ENCODE measurements at places on chromosomes 5 and 9.

DNA sequence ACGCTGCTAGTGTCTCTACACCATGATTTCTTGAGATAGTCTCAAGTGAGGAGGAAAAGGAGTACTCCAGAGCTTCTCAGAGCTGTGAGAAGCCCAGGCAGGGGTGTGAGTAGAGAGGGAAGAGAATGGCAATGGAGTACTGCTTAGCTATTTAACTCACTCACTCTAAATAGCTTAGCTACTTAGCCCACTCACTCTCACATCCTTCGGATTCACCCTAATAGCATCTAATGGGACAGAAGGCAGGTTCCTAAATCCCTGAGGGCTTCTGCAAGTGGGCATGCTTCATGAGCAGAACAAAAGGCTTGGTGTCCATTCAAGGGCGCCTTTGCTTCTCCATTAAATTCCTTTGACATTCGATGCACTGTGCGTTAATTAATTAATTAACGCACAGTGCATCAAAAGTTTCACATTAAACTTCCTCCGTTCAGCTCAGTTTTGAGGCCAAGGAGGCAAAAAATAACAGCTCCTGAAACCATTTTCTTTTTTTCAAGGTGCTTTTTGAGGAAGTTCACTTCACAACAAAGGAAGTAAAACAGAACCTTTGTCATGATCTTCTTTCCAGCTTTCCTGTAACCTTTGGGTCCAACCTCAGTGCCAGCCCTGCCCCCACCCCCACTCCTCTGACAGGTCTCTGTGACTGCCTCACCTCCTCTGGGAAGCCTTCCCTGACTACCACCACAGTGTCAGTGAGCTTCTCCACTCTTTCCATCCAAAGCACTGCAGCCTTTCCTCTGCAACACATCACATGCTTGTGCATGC, 294.0 kb downstream of the SEC61B start:
- DNase-seq: no peak

- no peak for DNase-seq
These were observed 24.4 kb upstream of the GRPEL2 start for GRCh38 chr5:149320791-149321330.

DNA sequence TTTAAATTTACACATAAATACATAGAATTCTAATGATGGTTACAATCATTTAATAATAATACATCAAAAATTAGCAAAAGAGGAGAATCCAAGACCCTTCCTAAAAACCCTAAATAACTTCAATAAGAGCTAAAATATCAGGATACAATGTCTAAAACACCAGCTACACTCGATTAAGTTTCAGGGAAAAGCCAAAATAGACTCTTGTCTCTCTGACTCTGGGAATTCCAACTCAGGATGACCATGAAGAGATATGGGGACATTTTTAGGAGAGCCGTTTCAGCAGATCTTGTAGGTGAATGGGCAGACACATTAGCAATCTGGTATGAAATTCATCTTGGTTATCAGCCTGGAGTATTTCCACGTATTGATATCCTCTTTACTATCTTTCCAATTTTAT, 193.3 kb upstream of the NR3C1 start:
- DNase-seq: no peak

- no peak for DNase-seq
These were observed 37.3 kb upstream of the FUBP3 start for GRCh38 chr9:130542038-130542437.

DNA sequence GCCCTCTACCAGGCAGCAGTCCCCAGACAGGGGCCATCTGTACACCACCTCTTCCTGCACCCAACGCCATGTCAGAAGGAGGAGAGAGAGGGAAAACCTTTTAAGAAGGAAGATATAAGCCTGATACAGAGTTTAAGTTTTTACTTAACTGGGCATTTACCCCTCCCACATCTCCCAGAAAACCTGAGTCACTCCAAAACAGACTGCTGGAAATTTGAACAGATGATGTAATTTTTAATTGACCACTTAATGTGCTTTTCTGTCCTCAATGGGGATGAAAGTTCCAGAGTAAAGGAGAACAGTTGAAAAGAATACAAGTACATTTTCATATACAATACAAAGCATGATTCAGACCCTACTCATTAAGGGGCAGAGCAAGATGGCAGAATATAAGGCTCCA, 63.9 kb downstream of the TTC39B start:
- no peak for DNase-seq

- peak; percentile 35 for DNase-seq
These were observed 25.2 kb downstream of the SLC28A3 start for GRCh38 chr9:84315278-84315877.

DNA sequence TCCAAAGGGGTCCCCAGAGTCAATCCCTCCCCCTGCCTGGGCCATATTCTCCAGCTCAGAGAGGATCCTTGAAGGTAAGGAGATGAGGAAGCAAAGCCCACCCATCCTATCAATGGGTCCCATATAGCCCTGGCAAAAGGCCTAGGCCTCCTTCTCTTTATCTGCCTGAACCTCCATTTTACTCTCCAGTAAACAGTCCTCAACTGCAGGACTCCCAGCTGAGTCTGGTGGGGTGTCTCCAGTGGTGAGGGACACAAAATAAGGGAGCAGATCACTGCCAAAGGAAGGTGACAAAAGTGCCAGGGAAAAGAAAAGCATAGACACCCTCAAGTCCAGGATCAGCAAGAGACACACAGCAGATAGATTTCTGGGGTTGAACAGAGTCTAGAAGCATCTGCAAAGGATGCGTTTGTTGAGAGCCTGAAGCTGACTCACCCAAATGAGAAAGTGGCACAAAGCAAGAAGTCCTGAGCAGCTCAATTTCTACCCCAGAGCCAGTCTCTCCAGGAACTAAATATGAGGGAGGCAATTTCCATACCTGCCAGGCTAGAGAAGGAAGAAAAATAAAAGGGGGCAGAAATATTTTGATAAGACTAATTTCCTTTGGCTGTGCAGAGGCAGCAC, 2.7 kb upstream of the EBF1 start:
- DNase-seq: no peak

DNA sequence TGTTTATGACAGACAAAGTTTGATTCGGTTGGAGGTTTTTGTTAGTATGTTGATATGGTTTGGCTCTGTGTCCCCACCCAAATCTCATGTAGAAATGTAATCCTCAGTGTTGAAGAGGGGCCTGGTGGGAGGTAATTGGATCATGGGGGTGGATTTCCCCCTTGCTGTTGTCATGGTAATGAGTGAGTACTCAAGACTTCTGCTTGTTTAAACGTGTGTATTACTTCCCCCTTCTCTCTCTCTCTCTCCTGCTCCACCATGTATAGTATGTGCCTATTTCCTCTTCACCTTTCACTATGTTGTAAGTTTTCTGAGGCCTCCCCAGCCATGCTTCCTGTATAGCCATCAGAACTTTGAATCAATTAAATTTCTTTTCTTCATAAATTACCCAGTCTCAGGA, 415.1 kb downstream of the HCN1 start:
- DNase-seq: no peak

DNA sequence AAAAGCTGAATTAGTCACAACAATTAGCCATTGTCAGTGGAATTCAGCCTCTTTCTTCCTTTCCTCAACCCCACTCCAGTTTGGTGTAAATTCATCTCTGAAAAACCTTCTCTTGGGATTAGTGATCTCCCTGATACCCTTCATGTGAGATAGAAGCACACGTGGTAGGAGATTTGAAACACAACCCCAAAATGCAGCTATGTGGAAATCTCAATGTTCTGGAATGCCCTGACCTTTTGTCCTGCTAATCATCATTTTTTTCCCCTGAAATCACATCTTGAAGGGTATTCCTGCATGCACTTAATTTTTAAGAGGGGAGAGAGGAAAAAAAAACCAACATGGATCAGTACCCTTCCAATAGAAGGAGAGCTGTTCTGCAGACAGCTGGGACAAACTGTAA, 612.6 kb downstream of the EBF1 start:
- DNase-seq: no peak

DNA sequence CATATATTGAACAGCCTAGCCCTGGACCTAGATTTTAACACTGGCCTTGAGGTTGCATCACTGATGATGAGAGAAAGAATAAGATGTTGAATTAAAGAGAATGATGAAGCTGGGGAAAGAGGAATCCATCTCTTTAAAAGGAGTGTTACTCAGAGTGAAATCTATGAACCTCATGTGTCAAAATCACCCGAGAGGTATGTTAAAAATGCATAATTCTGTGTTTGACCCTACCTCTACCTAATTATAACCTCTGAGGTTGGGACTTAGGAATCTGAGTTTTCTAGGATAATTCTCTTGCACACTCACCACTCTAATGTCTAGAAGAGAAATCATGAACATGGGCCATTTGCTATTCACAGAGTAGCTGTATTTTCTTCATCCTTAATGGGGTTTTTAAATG, 479.4 kb downstream of the ENC1 start:
- DNase-seq: no peak

DNA sequence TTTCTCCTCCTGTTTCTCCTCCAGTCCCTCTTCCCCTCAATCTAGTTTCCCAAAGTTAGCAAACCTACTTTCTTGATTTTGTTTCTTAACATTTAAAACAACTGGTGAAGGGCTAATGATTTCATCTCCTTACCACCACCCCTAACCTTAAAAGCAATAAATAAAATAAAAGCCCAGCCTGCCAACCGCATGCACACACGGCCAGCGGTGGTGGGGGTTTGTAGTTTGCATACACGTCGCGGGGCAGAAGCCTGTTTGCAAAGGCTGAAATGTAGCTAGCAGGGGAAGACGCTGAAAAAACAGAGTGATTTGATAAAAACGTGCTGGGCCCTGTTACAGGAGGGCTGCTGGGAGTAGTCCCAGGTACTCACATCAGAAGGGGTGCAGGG, 1.9 kb upstream of the DMRT2 start:
- DNase-seq: no peak

- no peak for DNase-seq
These were observed 30.9 kb upstream of the PPP1R26 start for GRCh38 chr9:135448663-135449100.

- DNase-seq: no peak
These were observed 2.4 kb upstream of the DAB2 start for GRCh38 chr5:39427229-39427628.

- no peak for DNase-seq
These were observed 2.6 kb upstream of the SLC6A3 start for GRCh38 chr5:1447671-1448361.

- no peak for DNase-seq
These were observed 115.1 kb downstream of the BAAT start for GRCh38 chr9:101269591-101270283.

DNA sequence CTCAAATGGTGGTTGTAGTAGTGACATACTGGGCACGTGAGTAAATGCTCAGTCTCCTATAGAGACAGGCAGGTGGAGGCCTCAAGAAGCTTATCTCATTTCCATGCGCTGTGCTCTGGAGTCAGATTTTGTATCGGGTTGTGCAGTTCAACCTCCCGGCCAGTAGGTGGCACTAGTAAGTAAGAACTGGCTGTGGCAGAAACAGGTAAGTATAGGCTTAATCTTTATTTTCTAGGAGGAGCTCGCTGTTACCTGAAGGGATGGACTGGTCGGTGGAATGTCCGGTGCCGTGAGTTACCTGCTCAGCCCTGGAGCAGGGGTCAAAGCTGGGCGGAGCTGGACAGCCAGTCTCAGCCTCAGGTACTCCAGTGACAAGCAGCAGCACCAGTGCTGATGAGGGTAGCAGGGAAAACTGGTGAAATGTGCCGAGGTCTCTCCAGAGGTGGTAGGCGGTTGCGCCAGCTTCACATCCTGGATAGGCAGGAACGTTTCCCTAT, 880.1 kb upstream of the SEMA6A start:
- peak; percentile 10 for DNase-seq

DNA sequence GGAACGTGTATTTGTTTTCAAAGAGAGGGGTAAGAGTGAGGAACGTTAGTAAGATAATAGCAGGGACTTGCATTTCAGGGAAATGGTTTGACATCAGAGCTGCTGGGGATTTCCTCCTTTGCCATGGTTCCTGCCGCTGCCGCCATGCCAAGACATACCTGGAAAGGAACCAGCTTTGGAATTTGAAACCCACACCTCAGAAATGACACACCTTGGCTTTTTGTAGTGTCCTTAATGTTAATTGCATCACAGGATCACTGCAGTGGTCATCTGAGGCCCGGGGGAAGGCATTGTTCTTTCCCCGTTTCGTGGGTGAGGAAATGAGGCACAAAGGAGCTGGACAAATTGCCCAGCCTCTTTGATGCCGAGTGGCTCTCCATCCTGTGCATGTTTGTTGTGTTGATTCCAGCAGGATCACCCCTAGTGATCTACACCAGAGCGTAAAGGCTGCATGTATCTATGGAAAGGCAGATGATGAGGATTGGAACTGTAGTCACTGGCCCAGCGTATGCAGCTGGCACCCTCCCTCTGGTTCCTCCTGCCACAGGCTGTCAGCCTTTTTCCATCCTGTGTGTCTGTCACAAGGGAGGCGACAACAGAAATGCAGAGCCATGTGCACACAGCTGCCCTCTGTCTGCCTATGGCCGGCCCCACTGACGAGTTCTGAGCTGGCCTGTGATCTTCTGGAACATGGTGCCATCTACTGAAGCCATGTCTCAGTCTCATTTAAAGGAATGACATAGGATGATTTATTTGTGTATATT, 37.8 kb downstream of the SLC46A2 start:
- DNase-seq: no peak

DNA sequence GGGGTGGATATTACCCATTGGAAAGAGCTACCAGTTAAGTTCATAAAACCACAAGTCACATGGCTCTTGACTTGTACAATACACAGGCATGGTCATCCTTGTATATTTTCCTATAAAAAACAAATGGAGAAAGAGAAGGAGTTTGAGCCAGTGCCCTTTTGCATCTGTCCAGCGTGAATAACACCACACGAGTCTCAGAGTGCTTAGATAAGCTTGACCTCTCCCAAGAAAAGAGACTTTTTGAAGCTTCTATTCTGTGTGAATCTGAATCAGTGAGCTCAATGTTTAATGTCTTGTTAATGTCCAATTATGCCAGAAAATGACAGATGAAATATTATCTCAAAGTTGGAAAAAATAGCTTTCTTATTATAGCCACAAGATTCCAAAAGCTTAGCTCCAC, 30.9 kb upstream of the LPAR1 start:
- no peak for DNase-seq

DNA sequence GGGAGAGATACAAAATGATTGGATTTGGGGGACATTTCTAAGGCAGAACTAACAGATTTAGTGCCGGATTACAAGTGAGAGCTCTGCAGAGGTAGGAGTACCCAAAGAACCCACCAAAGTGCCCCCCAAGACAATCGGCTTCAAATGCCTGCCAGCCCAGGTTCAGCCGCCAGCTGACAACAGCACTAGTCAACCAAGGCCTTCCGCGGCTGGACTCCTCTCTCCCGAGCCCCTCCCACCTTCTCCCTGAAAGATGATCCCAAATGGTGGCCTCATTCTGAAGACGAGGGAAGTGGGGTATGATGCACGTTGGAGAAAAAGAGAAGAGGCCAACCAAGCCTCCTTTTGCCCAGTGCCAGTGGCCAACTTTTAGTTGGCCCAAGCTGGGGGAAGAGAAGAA, 210.4 kb upstream of the SLC30A5 start:
- DNase-seq: no peak

- no peak for DNase-seq
These were observed 238.0 kb upstream of the IRX2 start for GRCh38 chr5:2989517-2989916.

DNA sequence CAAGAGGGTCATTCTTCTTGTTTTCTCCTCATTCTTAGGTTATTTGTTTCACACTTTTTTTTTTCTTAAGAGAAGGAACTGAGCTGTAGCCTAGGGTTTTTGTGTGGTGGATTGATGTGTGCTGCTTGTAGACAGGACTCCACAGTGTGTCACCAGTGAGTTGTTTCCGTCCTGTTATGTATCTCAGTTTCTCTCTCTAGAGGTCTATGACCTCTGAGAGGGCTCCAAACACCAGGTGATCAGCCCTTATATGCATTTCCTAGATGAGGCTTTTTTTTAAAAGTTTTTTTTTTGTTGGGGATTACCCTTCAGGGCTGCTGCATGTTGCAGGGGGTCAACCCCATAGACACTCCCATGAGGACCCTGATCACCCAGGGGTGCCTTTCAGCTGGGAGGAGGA, 124.2 kb upstream of the MAST4 start:
- DNase-seq: no peak
